ENCODE measurements at places on chromosomes 12 and 14.

DNA sequence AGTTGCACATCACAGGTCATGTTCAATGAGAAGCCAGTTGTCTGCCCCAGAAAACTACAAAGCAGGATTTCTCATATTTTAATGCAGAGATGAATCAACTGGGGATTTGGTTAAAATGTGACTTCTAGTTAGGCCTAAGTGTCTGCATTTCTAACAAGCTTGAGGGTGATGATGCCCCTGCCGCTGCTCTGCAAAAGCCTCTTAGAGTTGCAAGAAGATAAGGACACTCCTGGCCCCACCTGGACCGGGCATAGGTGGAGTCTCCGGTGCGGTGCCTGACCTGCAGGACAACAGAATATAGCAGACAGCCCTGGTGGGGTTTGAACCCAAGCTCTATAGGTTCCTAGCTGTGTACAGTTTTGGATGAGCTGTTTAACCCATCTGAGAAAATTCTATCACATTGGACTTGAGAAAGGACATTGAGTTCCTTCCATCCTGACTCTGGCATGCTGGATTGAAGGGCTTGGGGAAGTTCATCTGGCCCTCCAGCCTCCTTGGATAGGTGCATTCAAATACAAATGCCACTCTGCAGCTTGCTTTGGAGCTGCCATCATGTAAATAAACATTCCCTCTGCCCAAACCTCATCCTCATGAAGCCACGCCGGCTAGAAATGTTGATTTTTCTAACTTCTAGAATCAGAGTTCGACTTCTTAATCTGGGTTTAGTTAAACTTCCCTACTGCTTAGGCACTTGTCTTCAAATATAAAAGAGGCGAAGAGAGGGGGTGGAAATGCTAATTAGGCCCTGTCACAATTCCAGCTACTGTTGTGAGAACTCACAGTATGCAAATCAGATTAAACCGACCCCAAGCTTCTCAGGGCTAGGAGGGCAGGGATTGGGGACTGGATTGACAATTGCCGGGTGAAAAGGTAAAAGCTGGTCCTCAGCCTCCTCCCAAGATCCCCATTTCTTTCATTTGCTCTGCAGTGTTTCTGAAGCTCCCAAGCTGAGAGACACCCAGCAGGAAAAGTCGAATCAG is 1225.6 kb downstream of the VRK1 start:
- DNase-seq: no peak

- DNase-seq: no peak
Observed at GRCh38 chr12:7175493-7175892, 14.0 kb upstream of the PEX5 start.

DNA sequence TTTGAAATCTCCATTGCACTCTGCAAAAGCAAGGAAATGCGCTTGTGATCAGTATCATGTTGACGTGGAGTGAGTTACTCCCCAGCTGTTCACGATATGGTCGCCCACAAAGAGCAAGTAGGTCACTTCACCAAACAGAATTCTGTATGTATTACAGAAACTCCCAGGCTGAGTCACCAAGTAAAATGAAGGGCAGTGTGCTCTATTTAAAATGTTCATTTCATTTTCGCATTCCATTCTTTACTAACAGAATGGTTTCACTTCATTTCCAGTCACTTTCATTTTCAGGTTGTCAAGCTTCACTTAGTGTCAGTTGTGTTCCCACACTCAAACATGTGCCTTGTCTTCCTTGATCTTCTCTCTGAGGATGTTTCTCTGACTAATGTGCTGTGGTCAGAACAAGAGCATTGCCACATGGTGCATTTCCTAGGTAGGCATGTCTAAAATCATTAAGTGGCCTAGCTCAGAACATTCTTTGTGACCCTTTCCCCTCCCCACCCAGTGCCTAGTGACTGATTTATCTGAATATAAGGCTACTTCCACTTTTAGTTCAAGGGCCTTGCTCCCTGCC is 391.2 kb downstream of the RAD51B start:
- DNase-seq: peak; percentile 15

GRCh38 chr12:55965240-55965639 is 602 bp downstream of the PMEL start:
- no peak for DNase-seq

All from stimulated activated CD8-positive, alpha-beta memory T cell treated with anti-CD3 and anti-CD28 coated beads, Interleukin-15, amount 100 ng/mL, for 48 hours (primary cell).